CD4-positive, alpha-beta T cell treated with Interleukin-17A for 1 hour (primary cell): ENCODE measurements at places on chromosomes 6 and 20.
A peak's percentile ranks its signal among the peaks of the same experiment; 100 is the strongest.

GRCh38 chr6:47231151-47231550, 78.6 kb downstream of the TNFRSF21 start:
- DNase-seq, result no peak

GRCh38 chr6:124924333-124924759, 37.9 kb upstream of the RNF217 start:
- DNase-seq, result no peak

DNA sequence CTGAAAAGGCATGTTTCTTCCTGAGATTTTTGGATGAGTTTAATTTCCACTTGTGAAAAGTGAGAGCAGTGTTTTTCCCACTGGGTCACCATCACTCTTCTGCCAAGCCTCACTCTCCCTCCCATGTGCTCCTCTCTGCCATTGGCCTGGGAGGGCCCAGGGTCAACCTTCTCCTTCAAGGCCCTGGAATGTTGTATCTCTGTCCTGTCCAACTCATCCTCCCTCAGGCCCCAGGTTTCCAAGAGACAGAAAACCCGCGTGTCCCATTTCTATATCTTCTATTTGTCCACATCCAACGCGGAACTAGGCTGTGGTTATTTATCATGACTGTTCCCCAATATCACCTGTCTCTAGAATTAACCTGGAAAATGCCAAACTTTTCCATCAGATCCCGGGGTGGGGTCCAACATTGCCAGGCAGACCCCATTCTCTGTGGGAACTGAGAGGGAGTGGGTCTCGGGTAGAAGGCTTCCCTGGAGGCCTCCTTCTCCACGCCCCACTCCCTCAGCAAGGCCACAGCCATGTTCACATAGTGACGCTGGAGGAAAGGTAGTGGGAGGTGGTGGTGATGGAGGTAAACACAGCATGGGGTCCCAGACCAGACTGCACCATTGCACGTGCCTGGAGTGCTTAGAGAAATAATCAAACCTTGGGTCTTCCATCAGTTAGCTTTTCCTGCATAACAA, 173.5 kb downstream of the SCP2D1 start:
- DNase-seq, result no peak

DNA sequence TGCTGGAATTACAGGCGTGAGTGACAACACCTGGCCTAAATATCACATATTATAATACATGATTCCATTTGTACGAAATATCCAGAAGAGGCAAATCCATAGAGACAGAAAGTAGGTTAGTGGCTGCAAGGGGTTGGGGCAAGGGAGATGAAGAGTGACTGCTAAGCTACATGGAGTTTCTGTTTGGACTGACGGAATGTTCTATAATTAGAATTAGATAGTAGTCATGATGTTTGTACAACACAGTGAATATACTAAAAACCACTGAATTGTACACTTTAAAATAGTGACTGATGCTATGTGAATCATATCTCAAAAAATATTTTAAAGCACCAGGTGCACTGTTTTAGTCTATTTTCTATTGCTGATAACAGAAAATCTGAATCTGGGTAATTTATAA, 3.7 kb upstream of the HEBP2 start:
- DNase-seq, result no peak

DNA sequence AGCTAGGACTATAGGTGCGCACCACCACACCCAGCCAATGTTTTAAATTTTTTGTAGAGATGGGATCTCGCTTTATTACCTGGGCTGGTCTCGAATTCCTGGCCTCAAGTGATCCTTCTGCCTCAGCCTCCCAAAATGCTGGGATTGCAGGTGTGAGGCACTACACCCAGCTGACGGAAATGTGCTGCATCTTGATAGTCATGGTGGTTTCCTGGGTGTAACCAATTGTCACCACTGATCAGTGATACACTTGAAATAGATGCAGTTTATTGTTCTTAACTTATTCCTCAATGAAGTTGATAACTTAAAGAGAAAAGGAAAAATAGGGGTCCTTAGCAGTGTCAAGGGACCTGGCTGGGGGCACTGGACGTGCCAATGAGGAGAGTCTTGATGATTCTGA, 92.4 kb downstream of the PPP1R14C start:
- peak; percentile 15 for DNase-seq

DNA sequence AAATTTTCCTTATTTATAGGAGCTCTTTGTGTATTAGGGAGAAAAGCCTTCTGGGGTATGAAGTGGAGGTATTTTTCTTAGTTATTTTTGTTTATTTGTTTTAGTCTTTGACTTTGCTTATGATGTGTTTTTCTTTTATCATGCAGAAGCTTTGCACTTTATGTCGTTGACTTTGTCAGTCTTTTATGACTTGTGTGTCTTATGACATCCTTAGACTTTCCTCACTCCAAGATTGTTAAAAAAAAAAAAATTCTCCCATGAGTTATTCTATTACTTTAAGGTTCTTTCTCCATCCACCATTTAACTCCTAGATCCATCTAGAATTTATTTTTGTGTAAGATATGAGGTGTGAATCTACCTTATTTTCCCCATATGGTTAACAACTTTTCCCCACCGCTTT, 36.6 kb downstream of the BICRAL start:
- no peak for DNase-seq

DNA sequence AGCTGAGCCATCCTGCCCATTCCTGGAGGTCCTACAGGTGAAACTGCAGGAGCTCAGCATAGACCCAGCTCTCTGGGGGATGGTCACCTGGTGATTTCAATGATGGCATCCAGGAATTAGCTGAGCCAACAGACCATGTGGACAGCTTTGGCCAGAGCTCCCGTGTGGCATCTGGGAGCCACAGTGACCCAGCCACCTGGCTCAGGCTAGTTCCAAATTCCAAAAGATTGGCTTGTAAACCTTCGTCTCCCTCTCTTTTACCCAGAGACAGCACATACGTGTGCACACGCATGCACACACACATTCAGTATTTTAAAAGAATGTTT, 44.0 kb downstream of the SIRPA start:
- no peak for DNase-seq

DNA sequence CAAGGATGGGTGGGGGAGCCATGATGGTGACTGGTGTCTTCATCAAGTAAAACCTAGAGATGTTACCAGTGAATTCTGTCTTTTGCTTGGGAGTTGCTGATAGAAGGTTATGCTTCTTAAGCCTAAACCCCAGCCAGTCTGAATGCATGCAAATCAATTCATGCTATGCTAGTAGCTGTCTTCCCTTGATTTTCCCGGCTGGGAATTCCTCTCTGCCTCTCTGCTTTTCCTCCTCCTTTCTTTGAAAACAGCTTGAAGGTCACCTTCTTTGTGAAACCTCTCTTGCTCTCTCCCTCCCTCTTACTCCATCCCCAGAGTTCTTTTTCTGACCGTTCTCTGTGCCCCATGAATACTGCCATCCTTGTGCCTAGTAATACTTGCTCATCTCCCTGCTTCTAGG, 58.9 kb downstream of the TMEM200A start:
- no peak for DNase-seq

DNA sequence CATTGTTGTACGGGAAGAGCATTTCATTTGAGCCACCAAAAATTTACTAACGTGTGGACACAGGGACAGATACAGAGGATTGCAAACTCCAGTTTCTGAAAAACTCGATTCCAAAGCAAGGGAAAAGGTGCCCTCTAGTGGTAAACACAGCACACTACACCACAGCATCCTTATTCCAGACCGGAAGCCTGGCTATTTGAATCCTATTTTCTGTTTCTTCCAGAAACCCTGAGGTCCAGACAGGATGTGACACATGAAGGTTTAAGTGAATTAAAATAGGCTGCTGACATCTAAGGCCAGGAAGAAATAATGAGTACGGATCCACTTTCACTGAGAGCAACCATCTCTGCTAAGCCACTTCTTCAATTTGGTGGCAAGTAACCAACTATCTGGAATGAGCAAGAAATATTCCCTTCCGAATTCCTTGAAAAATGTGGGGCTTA, 31.8 kb upstream of the GMPR start:
- peak; percentile 61 for DNase-seq

GRCh38 chr20:61536671-61537070, 284.6 kb downstream of the CDH4 start:
- no peak for DNase-seq

GRCh38 chr6:111871725-111872400, 1.4 kb downstream of the FYN start:
- peak; percentile 52 for DNase-seq

DNA sequence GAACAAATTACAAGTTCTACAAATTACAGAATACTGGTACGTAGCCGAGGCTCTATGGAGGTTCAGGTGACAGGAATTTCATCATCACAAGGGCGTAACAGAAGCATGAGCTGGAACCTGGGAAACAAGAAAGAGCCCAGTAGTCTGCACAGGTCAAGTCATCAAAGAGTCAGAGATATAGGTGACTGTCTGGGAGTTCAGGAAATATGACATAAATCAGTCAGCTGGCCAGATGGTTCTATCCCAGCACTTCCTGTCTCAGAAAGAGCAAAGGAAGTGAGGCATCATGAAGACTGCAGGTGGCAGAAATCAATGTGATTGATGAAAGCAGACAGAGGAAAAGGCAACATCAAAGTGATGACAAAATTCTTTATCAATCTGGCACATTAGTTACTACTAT, 23.3 kb downstream of the MYCT1 start:
- no peak for DNase-seq

GRCh38 chr20:45032781-45033180, 66.5 kb downstream of the STK4 start:
- no peak for DNase-seq

DNA sequence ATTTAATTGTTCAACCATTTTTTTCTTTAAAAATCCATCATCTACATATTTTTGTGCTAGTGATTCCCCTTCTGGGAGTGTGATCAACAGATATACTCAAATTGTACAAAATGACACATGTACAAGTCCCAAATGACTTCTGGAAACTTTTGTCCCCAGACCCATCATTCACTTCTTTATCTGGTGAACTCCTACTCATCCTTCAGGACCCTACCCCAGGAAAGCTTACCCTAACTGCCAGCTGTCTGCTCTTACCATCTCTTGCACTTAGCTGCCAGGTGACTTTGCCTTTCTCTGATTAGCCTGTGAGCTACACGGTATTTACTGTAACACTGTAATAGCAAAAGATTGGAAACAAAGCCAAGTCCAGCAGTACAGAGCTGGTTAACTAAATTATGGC, 55.3 kb downstream of the JPH2 start:
- no peak for DNase-seq

GRCh38 chr6:34386316-34387137, 5.9 kb downstream of the NUDT3 start:
- DNase-seq, result no peak
